ENCODE measurements at places on chromosomes 5 and 9.

DNA sequence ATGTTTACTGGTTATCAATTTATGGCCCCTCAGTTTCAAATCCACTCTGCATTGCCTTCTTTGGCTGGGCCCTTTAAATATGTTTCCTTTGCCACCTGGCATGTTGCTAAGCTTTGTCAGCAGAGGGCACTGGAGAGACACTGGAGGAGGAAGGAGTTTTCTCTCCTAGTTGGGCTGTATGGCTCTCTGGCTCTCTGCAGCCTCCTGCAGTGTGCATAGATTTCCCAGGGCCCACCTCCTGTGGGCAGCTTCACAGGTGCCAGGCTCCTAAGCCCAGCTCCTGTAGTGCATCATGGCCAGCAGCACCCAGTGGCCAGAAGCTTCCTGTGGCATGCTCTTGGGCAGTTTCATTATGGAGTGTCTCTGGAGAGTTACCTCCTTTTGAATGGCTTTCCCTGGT is 23.3 kb downstream of the CAVIN4 start:
- DNase-seq = peak; percentile 42

GRCh38 chr5:114789773-114790402 is 379.8 kb downstream of the TRIM36 start:
- DNase-seq = no peak

GRCh38 chr5:56064984-56065383 is 70.2 kb upstream of the IL6ST start:
- DNase-seq = no peak

DNA sequence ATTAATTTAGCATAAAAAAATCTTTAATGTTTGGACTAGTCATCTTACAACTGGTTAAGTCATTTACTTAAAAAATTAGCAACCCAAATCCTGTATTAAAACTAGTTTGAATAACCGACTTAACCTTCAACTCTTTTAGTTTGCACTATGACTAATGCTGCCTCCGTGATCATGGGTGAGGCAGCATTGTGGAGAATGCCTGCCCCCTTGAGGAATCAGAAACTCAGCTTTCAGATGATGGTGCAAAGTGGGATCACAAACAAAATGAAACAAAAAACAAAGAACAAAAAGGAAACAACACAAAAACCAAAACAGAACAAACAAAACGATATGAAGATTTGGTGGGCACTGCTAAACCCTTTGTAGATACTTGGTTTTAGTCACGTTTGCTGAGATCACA is 127.0 kb upstream of the PALM2AKAP2 start:
- DNase-seq = no peak

DNA sequence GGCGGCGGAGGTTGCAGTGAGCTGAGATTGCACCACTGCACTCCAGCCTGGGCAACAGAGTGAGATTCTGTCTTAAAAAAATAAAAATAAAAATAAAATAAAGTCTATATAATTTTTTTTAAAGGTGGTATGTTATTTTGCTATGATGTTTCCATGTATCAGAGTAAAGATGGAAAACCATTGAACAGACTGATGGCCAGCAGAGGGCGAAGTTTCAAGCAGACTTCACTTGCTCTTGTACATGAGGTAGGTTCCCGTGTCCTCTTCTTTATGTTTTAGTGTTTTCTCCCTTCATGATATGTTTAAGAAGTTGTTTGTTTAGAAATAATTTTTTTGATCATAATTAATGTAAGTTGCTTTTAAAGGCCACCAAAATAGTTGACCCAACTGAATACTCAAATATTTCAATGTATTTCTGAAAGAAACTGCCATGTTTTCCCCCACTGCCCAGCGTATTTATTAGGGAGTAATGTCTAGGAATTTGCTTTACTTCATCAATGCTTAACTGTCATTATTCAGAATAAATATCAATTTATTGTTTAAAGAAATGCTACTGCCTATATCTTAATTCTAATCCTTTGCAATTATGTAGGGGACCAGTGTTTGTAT is 146.4 kb downstream of the HACD4 start:
- peak; percentile 66 for DNase-seq

DNA sequence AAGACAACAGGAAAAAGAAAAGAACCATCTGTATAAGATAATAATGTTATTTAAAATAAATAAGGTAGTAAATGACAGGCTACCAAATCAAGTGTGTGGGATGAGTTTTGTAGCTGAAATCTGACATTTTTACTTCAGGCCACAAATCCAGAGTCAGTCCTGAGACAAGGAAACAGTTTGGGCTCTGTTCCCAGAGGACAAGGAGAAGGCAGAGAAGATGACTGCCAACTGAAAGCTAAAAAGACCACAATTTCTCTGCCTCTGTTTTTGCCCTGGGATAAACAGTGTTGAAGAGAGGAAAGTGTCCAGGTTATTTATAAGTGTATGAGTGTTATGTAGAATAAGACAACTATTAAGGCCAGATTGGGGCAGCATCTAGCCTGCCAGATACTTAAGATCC is 180.5 kb downstream of the NFIB start:
- DNase-seq = no peak

DNA sequence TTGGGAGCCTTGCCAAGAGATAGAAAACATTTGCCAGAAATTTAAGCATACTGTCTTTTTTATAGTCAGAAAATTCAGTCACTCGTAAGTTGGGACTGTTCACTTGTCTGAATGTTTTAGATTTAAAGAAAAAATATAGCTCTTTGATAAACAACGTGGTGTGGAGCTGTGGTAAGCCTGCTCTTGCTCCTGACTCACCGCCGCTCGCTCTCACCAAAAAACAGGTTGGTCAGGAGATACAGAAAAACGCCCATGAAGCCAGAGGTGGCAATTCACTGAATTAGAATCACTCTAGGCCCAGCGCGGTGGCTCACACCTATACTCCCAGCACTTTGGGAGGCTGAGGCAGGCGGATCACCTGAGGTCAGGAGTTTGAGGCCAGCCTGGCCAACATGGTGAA is 6.2 kb downstream of the LNPEP start:
- DNase-seq = no peak

DNA sequence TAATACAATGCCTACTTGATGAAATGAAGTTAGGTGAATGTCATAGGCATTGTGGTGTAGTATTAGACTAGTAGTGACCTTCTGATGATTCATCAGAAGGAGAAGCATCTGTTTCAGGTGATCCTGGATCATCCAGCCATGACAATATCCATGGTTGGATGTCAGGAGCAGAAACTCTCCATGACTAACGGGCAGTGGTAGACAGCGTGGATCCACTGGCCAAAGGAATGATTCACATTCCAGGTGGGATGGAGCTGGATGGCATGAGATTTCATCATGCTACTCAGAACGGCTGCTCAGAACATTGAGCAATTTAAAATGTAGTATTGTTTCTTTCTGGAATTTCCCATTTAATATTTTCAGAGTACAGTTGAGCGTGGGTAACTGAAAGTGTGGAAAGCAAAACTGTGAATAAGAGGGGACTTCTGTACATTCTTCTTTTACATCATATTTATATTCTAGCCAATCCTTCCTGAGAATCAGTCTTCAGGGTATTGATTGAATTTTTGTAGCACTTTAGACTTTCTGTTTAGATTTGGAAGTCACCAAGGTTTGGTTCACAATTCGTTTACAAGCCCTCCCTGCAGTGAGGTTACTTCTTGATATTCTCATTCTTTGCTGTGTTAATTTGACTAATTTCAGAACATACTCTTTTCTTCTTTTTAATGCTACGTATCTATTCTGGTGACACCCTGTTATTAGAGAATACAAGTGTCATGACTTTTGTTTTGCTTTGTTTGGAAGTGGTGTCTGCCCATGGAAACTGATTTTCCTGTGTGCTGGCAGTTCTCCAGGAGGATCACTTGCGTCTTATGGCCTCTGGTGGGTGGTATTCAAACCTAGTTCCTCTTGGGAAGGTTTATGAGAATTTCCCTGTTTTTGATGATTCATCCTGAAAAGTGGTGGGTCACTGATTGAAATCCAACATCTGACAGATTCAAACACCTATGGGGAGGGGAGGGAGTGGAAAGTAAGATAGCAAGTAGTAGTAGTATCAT is 12.2 kb upstream of the CLINT1 start:
- peak; percentile 13 for DNase-seq

GRCh38 chr5:157369507-157369906 is 90.5 kb upstream of the NIPAL4 start:
- DNase-seq = no peak

DNA sequence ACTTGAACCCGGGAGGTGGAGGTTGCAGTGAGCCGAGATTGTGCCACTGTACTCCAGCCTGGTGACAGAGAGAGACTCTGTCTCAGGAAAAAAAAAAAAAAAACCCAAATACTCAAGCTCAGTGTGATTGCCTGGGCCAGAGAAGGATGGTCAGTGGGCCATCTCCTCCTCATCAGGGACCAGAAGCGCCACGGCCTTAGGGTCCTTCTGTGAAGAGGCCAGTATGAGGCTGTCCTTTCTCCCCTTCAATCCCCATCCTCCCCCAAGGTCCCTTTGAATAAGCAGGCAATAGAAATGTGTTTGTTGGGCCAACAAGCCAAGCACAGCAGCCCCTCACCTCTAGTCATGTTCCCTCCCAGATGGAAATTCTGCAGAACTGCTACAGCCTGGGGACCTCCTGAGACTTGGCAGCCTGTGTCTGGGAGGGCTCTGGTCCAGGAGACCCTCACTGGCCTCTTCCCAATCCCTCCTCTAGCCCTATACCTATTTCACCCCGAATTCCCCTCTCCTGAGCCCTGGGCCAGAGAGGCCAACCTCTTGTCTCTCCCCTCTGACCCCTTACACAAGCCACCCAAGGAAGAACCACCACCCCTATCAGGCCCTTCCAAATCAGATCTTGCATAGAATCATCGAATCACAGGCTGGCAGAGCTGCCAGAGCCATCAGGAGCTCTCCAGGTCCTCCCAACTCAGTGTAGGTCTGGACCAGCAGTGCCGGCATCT is 1.0 kb downstream of the CSF1R start:
- DNase-seq = no peak

DNA sequence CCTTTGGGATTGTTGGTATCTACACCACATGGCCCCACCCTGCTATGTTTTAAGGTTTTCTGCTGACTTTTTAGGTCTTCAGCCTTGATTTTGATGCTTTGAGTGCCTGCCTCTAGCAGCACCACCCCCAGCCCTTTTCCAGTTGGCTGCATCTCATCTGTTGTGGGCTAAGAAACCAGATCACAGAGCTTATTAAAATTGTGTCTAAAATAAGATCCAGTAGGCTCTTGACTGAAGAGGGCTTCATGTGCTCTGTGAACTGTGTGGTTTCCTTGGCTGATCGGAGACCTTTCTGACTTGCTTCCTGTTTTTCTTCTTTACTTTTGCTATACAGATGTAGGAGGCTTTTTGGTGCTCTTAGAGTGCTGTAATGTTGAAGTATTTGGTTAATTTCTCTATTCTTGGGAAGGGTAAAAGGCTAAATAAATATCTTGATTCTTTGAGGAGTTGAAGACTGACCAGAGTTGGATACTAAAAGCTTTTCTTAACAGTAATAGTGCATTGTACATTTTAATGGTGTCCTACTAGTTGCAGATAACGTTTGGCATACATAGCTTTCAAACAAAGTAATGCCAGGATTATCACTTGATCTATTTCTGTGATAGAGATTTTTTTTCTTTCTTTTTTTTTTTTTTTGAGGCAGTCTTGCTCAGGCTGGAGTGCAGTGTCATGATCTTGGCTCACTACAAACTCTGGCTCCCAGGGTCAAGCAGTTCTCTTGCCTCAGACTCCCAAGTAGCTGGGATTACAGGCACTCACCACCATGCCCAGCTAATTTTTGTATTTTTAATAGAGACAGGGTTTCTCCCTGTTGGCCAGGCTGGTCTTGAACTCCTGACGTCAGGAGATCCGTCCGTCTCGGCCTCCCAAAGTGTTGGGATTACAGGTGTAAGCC is 4.5 kb downstream of the UBE2D2 start:
- peak; percentile 24 for DNase-seq

GRCh38 chr5:87252283-87252605 is 15.4 kb upstream of the RASA1 start:
- no peak for DNase-seq

DNA sequence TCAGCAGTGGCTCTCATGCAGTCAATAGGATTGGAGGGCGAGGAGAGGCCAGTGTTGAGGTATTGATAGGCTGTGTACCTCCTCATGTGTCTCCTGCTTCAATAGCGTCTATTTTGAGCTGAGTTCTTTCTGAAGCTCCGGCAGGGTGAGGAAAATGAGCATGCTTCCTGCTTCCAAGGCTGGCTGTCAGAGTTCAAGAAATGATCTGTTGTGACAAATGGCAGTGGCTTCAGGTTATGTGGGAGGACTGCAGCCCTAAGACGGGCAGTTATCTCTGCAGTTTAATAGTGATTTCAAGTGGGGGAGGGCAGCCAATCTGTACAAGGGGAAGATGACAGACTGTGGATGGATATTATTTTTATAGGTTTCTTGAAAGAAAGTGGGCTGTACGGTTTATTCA is 54.0 kb upstream of the CXCL14 start:
- DNase-seq = no peak

GRCh38 chr9:136972335-136972734 is 5.0 kb upstream of the PTGDS start:
- DNase-seq = no peak

DNA sequence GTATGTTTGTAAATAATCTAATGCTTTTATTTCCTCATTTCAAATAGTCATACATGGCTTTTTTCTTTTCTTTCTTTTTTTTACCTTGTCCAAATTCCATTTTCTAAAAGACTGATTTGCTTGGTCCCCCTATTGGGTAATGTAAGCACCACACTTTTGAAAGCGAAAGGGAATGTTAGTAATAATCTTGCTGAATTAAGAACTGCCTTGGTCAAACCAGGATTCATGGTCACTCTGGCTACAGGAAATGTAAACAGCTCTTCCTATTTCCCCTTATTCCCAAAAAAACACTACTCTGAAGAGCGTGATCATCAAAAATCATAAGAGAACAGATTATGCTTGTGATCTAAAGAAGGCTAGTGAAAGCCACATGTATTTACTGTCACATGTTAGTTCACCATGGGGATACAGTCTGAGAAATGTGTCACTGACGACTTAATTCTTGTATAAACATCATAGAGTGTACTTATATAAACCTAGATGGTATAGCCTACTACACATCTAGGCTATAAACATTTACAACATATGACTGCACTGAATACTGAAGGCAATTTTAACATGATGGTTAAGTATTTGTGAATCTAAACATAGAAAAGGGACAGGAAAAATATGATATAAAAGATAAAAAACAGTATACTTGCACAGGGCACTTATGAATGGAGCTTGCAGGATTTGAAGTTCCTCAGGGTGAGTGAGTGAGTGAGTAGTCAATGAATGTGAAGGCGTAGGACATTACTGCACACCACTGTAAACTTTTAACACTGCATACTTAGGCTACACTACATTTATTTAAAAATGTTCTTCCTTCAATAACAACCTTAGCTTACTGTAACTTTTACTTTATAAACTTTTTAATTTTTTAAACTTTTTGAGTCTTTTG is 75.3 kb downstream of the HMGCR start:
- DNase-seq = no peak

DNA sequence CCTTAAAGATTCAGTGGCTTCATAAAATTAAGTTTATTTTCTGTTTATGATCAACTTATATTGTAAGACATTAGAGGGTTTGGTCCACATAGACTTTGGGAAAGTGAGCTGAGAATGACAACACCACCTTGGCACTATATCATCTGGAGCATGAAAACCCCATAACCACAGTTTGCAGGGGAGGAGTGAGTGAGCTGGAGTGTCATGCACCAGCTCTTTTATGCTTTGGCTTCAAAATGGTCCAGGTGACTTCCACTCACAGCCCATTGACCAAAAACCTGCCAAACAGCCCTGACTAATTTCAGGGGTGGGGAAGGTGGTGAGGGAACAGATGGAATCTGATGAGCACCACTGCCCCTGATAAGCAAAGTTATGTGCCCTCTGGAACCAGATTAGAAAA is 295.8 kb downstream of the DMRTA1 start:
- no peak for DNase-seq
